AG04450 (cell line): ENCODE measurements at places on chromosomes 16 and 17. TPM values are rescaled to one million over a fixed set of nuclear protein-coding genes. Genes with fewer than 3 reads are reported as not detected.
A peak's percentile ranks its signal among the peaks of the same experiment; 100 is the strongest.

- DNase-seq: no peak
Measured at GRCh38 chr16:27978876-27979275, 84.6 kb downstream of the GSG1L start.

GRCh38 chr16:84475643-84476240 is 28.7 kb downstream of the MEAK7 start:
- DNase-seq: no peak

GRCh38 chr17:66677201-66677981 is 157.5 kb upstream of the CACNG5 start:
- DNase-seq: peak; percentile 70

GRCh38 chr16:89143911-89144675 is 27.5 kb upstream of the CDH15 start:
- no peak for DNase-seq

GRCh38 chr17:81050645-81051625 is 16.0 kb downstream of the BAIAP2 start:
- DNase-seq: no peak

DNA sequence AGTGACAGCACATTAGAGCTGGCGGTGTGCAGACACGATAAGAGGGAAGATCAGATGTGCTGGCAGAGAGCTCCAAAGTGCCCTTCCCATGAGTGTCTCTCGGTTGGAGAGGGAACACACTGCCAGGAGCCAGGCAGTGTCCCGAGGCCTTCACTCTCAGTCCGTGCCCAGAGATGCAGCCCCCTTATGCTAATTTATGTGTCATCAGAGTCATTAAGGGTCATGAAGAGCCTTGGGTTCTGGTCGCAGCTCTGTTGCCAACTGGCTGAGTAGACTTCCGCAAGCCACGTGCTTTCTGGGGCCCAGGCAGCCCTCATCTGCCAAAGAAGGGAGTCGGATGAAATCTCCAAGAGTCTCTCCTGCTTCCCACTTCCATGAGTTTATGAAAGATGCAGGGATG is 232.5 kb downstream of the MSI2 start:
- no peak for DNase-seq

- peak; percentile 70 for DNase-seq
Measured at GRCh38 chr16:86517652-86518258, 7.4 kb downstream of the FOXF1 start.

DNA sequence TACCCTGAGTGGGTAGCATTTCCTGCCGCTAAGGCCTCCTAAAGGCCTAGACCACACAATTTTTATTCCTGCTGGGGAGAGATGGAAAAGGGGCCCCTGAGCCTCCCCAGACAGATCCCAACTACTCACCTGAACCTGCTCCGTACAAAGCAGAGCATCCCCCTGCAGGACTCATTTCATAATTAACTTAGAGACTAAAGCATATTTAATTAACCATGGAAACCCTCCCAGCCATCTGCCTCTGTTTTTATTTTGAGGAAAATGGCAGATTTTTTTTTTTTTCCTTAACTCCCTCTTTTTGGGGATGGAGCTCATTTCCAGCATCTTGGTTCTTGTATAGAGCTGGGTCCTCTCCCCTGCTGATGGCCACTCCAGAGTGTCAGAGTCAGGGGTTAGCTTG is 96.5 kb upstream of the CRHR1 start:
- no peak for DNase-seq

DNA sequence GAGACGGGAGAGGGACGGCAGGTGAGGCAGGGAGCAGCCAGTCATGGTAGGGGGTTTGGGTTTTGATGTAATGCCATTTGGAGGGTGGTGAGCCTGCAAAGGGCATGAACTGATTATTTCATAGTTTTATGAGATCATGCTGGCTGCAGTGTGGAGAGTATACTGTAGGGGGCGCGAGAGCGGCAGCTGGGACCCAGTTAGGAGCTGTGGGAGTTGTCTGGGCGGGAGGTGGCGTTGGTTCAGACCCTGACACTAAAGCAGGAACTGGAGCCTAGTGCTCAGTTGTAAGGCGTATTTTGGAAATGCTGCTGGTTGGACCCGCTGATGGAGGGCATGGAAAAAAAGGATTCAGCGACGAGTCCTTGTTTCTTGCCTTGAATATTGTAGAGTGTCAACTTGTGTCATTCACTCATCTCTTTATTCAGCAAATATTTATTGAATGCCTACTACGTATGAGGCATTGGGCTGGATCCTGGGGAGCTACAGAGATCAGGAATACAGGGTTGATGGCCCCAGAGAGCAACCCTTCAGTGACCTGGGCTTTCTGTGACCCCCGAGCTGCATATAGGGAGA is 23.7 kb upstream of the KDM8 start:
- no peak for DNase-seq

DNA sequence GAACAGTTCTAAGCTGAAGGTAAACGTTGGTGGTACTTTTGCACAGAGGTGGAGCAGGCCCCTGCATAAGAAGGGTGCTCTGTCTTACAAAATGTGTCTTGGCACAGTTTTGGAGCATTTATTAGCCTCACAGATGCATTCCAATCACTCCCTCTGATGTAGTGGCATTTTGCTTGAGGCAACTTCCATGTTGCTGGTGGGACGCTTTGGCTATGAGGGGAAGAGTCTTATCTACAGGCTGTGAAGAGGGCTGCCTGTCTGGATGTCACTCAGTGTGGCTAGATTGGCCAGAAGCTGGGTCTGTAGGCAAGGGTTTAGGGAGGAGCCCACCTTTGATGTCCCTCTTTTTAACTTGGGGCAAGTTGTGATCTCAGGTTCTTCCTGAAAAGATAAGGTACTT is 2.6 kb upstream of the RARA start:
- no peak for DNase-seq

- DNase-seq: no peak
Measured at GRCh38 chr17:67642488-67642887, 75.2 kb upstream of the NOL11 start.

- no peak for DNase-seq
Measured at GRCh38 chr17:60356940-60357339, 35.0 kb downstream of the USP32 start.

DNA sequence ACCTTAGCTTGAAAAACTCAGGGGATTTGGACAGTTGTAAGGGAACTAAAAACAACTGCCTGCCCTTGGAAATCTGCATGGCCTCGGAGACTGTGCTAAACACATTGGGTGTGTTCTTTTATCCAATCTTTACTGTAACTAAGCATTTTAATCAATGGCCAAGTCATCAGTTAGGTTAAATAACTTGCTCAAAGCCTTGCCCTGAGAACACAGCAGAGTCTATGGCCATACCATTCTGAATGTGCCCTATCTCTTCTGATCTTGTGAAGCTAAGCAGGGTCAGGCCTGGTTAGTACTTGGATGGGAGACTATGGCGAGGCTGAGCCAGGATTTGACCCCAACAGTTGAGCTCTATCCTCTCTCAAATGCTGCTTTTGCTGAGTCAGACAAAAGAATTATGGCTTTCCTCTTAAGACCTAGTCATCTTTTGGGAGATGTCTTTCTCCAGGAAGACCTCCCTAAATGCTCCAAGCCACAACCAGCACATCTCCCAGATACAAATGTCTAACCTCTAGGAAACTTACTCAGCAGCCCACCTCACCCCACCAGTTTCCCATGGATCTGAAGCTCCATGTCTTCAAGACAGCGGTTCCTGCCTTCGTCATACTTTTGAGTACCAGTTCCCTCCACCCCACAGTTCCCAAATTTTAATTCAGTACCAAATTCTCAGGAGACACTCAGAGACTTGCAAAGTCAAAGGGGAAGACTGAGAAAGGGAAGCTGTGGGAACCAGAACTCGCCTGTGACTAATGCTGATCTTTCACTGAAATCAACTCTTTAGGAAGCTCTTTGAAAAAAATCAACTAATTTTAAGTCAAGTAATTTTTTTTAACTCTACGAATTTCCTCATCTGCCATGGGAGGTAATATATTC is 336.1 kb downstream of the MAF start:
- no peak for DNase-seq

The MILR1 gene
- polyA plus RNA-seq: 5.1 and 5.4 TPM in 2 replicates

The ADAD2 gene
- not detected in 2 replicates for polyA plus RNA-seq
